ENCODE measurements at places on chromosomes 16 and 17.

GRCh38 chr17:40432864-40433528 is 10.3 kb upstream of the IGFBP4 start:
- DNase-seq, result no peak

DNA sequence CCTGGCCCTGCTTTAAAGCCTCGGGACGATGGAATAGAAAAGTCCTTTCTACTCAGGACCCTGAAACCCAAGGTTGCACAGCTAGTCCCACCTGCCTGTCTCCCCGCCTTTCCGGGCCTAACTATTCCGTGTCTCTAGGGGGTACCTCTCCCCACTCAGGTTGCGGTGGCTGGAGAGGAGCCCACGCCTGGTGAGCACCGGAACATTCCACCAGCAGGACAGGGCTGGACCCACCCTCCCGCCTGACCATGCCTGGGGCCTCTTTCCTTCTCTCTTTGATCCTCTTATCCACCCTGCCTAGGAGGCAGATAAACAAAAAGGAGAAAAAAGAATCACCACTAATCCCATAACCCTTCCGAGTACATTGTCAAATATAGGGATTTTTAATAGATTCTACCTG is 10.9 kb downstream of the LLGL2 start:
- no peak for DNase-seq

DNA sequence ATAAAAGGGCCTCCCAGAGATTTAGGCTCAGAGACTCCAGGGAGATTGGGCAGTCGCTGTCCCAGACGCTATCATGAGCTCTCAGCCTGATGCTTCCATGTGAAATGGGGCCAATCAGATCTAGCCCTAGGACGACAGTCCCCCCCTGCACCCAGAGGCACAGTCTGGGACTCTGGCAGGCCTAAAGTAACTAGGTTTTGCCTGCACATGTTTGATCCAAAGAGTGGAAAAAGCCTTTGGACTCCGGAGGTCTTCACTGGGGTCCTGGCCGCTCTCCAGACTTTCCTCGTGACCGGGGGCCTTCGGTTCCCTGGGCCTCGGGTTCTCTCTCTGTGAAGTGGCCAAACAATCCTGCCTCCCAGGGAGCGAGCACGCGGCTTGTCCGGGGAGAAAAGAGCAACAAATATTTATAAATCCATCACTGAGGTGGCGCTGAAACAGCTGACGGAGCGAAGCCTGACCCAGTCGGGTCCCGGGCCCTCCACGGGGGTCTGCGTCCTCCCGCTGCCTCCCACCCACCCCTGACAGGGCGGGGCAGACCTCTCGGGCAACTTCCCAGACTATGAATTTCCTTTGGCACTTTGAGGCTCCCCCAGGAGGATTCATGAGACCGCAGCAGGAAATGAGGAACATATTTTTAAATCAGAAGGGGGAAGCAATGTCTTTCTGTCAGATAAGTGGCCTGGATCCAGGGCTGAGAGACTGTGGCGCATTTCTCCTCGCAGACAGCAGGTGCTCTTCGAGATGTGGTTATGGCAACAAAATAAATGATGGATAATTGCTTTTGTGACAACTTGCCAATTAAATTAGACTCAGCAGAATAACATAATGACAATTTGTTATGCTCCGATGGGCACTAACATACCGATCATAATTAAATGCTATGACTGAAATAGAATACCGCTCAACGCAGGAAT is 38.9 kb downstream of the MRPS23 start:
- no peak for DNase-seq

- no peak for DNase-seq
These were observed 84.3 kb upstream of the DOC2B start for GRCh38 chr17:265718-266117.

GRCh38 chr17:69176457-69176795 is 34.7 kb upstream of the ABCA6 start:
- no peak for DNase-seq

DNA sequence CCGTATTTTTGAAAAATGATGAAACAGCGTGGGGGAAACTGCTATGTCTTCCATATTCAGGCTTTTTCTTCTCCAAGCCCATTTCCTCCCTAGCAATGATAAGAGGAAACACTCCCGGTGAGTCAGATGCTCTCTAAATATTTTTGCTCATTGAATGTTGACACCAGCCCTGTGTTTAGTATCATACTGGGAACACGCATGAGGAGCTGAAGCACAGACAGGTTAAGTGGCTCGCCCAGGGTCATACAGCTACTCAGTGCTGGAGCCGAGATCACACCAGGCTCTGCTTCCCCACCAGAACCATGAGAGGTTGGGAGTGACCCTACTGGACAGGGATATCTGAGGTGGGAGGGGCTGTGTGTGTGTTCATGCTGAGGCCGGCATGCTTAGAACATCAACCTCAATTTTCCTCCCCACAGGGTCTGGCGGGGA is 37.8 kb upstream of the ADGRG1 start:
- DNase-seq, result no peak

GRCh38 chr16:58488531-58488930 is 11.4 kb upstream of the NDRG4 start:
- DNase-seq, result no peak

- no peak for DNase-seq
These were observed 7.0 kb upstream of the ARHGAP23 start for GRCh38 chr17:38421171-38421841.

GRCh38 chr17:33116021-33116551 is 124.4 kb downstream of the SPACA3 start:
- no peak for DNase-seq

DNA sequence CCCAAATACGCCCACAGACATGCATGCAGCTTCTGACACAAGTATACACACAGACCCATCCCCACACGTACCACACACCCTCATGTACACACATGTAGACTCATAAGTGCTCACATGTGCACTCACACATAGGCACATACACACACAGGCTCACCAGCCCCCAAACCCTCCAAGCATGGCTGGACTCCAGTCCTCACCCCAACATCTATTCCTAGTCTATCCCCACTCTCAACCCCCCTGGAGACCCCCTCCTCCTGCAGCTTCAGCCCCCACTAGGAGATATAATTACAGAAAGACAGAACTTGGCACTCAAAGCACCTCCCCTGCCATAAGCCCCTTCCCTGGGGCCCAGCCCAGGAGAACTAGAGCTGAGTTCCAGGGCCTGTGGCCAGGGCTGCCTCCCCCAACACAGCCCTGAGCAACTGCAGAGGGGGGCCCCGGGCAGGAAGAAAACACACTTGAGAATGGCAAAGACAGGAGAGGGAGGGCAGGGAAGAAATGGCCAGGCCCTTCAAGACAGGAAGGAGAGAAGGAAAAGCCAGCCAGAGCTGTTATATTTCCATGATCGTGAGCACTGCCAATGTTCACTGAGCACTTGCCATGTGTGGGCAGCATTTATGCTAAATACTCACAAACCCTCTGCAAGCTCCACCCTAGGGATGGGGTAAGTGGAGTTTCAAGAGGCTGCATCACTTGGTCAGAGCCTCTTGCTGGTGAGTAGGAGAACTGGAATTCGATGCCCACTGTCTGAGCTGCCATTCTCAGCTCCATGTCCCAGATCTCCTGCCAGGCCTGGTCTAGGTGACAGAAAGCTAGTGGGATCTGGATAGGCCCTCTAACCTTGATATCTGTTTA is 224.5 kb downstream of the ZNF423 start:
- no peak for DNase-seq

DNA sequence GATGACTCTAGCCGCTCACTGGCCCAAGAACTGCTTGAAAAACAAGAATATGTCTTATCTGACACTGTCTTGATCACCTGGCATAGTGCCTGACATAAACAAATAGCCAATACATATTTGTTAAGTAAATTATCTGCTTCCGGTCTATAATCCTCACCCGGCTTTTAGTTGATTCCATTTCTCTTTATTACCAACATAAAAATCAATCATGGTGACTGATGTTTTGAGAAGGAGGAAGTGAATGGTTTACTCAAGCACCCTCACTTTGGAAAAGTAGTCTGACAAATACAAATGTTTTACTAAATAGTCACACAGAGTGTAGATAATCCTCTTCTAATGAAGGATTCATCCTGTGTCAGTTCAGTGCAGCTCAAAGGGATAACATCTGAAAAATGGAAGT is 47.0 kb downstream of the SKAP1 start:
- no peak for DNase-seq

GRCh38 chr16:85395913-85396878 is 216.9 kb upstream of the GSE1 start:
- no peak for DNase-seq

DNA sequence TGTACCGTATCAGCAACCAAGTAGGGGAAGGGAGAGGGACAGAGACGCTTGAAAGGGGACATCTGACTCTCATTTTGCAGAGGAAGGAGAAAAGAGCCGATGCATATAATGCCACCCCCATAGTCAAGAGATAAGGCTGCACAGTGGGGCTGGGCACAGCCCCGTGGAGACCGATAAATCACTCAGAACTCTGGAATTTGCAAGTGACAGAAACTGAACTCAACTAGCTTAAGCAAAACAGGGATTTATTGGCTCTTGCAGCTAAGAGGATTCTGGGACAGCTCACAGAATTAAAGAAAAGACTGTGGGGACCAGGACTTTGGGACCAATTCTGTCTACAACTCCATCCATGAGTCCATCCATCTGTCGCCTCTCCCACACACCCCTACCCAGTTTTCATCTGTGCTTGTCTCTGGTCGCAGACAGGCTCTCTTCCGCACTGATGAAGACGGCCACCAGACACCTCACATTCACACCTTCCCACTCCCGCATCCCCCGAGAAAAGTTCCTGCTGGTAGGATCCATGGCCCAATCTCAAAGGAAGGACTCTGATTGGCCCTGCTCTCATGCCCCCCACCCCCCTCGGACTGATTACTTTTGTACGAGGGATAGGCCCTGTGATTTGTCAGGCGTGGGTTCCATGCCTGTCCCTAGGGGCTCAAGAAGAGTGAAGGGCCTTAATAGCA is 105.9 kb upstream of the RPL38 start:
- DNase-seq, result no peak

DNA sequence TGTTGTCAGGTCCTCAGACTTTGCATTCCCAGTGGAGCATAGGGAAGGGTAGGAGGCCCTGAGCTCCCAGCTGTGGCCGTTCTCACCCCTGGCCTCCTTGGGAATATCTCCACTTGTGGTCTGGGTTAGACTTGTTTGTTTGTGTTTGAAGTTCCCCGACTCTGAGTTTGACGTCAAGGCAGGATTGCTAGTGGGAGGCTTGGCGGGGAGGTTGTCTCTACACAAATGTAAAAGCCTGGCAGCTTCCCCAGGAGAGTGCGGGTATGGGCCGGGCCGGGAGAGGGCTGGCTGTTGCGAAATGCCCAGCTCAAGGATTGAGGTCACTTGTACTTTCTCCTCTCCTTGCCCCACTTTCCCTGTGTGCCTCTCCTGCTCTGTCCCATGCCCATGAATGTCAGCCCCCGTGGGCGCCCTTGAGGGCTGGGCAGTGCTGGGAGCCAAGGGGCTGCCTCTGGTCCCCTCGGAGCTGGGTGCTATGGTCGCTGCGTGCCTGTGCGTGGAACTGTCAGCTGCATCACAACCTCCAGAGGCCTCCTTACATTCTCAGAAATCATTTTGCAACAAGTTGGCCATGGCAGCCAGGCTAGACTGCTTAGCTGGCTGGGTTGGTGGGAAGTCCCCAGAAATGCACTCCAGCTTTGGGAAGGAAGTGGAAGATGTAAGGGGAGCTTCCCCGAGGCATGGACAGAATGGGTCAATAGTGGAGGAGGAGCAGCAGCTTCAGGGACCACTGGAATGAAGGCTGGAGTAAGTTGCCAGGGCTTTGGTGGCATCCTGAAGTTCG is 84.3 kb downstream of the KSR1 start:
- DNase-seq, result no peak

GRCh38 chr17:9890124-9890523 is 14.9 kb downstream of the RCVRN start:
- DNase-seq, result no peak

Measured in thymus (tissue), 14 donors.